Uterine smooth muscle cell (primary cell): ENCODE measurements at places on chromosomes 1 and 21. TPM values are rescaled to one million over a fixed set of nuclear protein-coding genes. Genes with fewer than 3 reads are reported as not detected.

The LCE1C gene
- not detected in 2 replicates for total RNA-seq

The ZBTB8B gene
- total RNA-seq = under 0.01 TPM in 1 of 2 replicates, not detected in the other

The CA14 gene
- total RNA-seq = 0.11 TPM in 1 of 2 replicates, not detected in the other

The GNPAT gene
- 58.4 and 65.0 TPM in 2 replicates for total RNA-seq

The OR2L3 gene
- 0.11 and 0.12 TPM in 2 replicates for total RNA-seq

The SLC44A5 gene
- 0.22 and 0.25 TPM in 2 replicates for total RNA-seq

The BMP8B gene
- under 0.01 TPM in 2 replicates for total RNA-seq

The FAM43B gene
- total RNA-seq = under 0.01 TPM in 2 replicates

The CR2 gene
- total RNA-seq = not detected in 2 replicates

The KRTAP21-2 gene
- not detected in 2 replicates for total RNA-seq

The TNNT2 gene
- 0.11 TPM in 1 of 2 replicates, not detected in the other for total RNA-seq

The PRKAA2 gene
- 5.1 and 5.6 TPM in 2 replicates for total RNA-seq

The RYR2 gene
- under 0.01 TPM in 1 of 2 replicates, not detected in the other for total RNA-seq

The ERI3 gene
- 38.1 and 38.9 TPM in 2 replicates for total RNA-seq

The PLPPR4 gene
- 0.22 and 0.25 TPM in 2 replicates for total RNA-seq

The ECM1 gene
- 9.1 and 9.5 TPM in 2 replicates for total RNA-seq

The AKR7A3 gene
- 0.44 and 0.62 TPM in 2 replicates for total RNA-seq

The ALX3 gene
- not detected in 2 replicates for total RNA-seq

The NCF2 gene
- 0.11 and 0.87 TPM in 2 replicates for total RNA-seq

The C4BPA gene
- total RNA-seq = not detected in 2 replicates

The CA6 gene
- total RNA-seq = not detected in 2 replicates
